ENCODE measurements at places on chromosomes 4 and X.

- no peak for DNase-seq
These were observed 219.2 kb upstream of the HDX start for GRCh38 chrX:84721416-84721815.

- no peak for DNase-seq
These were observed 26.7 kb downstream of the FAM156B start for GRCh38 chrX:52923781-52924241.

- no peak for DNase-seq
These were observed at the start of gene CDS1 for GRCh38 chr4:84582988-84583875. Gene CDS1, plus strand, starts transcription at chr4:84583127. Its CDS starts 275 bp downstream, at chr4:84583402.

DNA sequence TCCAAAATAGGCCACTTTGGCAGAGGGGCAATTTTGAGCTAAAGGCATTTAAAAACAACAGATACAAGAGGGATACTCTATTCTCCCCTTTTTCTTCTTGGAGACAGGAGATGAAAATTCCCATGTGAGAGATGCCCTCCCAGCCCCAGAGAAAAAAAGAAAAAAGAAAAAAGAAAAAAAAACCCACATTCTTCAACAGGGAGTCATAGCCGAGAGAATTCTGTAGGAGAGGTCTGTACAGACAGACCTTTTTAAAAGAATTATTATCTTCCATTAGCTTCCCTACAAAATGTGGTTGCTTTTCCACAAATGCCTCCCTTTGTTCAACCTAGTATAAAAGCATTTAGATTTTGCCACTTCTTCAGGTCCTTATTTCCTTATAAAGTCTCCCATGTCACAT is 89.9 kb downstream of the SPCS3 start:
- no peak for DNase-seq

DNA sequence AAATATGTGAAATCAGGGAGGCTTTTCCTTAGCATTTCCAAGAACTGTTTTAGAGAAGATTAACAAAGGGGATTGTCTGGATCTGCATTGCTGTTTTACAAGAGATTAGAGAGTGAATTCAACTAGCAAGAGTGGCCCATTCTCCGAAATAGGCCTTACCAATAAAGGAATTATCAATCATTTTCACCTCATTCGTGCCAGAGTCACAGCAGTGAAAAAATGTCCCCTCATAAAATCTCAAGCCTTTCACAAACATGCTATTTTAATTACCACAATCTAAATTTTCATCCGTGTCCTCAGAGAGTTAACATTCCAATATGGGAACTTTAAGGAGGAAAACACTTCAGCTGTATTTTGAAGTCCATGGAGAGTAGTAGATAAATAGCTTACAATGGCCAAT is 979.6 kb downstream of the RPA4 start:
- no peak for DNase-seq

DNA sequence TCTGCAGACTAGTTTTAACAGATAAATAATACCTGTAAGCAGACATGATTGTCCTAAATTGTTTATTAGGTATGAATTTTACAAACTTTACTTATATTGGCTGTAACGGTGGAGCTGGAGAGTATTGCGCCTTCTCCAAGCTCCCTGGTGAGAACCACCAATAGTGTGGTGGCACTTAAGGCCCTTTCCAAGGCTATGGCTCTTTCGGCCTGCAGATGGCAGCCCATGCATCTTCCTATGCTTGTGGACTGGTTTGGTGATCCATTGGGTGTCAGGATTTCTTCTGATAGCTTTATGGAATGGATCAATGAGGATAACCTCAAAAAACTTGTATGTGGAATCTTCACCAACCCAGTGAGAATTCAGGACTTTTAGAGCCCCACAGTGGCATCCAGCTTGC is 7.8 kb downstream of the LARP1B start:
- no peak for DNase-seq

All from non-pigmented ciliary epithelial cell (primary cell).